ENCODE measurements at places on chromosomes 13 and 19.

- no peak for DNase-seq
Measured at GRCh38 chr13:112077729-112078128, 10.8 kb downstream of the SOX1 start.

GRCh38 chr19:17246681-17247425, 1.1 kb upstream of the NR2F6 start:
- no peak for DNase-seq

- no peak for DNase-seq
Measured at GRCh38 chr13:74227476-74228158, 93.4 kb upstream of the KLF12 start.

- DNase-seq: no peak
Measured at GRCh38 chr13:50511877-50512341, 331.6 kb downstream of the DLEU7 start.
